ENCODE measurements at places on chromosomes 5 and 9.

DNA sequence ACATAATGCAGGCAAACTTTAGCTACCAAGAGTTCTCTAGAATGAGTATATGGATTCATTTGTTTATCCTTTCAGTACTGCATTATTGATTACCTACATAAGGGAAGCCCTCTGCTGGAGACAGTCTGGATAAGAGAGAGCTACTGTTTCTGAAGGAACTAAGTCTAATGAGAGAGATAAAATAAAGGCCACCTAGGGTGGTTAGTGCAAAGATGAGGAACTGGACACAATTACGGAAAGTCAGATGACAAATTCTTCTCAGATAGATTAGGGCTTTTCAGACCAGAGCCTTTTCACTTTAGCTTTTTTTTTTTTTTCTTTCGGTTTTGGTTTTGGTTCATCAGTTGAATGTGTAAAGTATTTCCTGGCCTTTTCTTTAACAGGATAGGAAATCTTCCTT is 31.3 kb downstream of the ISOC1 start:
- DNase-seq: no peak

DNA sequence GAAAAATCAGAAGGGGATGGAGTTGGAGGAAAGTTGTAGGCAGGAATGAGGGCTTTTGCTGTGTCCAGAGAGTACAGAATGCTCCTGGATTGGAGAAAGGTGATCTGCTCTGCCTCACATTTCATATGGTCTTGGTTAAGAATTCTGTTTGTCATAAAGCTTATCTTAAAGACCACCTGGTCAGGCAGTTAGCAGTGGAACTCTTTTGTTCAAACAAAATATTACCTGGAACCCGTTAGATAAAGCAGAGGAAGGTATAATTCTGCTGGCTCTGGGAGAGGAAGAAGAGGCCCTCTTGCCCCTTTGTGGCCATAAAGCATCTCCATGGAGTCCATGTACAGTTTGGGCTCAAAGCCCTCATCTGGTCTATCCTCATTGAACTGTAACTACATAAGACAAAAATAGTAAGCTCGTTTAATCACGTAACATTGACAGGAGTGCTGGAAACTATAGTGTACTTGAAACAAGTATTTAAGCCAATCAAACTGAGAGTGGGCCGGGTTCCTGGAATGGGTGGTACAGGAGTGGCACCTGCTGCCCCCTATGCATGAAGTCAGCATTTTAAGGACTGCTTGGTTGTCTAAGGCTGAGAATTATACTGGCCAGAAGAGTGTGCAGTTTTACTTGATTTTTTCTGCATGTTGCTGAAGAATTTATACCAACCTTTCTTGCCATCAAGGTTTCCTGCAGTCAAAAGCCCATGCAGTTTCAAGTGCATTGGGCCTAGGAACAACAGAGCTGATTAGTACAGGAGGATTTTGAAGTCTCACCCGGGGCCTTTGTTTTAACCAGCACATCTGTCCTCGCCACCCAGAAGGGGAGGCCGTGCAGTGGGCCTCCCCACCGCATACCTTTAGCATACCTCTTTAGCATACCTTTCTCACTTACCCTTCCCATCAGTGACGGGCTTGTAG is 39.9 kb downstream of the STXBP1 start:
- no peak for DNase-seq

GRCh38 chr5:116159006-116159405 is 74.2 kb downstream of the COMMD10 start:
- DNase-seq: no peak

DNA sequence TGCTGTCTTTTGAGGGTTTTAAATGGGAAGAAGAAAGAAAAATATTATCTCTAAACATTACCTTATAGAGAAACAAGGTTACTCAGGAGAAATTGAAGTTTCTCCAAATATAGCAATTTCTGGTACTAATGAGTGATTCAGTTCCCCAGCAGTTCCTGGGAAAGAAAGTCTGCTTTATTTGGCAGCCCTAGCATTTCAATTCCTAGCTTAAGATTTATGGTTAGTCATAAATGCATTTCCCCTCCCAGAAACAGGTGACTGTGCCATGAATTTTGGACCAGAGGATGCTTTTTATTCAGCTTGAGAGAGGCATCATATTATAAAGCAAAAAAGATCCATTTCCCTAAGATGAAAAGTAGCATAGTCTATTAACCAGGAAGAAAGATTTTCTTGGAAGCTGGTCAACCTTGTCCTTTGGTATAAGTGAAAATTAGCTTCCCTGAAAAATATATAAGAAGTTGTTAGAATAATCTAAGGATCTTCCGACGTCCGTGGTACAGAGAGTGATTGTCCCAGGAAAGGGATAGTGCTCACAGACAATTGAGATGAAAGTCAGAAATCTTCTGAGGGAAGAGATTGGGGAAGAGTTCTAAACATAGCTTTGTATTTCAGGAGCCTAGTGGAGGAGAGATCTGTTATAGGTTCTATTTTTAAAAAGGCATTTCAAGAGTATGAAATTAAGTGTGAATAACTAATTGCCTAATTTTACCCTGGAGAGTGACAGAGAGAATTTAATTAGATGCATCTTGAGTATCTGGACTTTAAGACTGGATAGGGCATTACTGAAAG is 164.9 kb downstream of the ESM1 start:
- no peak for DNase-seq

DNA sequence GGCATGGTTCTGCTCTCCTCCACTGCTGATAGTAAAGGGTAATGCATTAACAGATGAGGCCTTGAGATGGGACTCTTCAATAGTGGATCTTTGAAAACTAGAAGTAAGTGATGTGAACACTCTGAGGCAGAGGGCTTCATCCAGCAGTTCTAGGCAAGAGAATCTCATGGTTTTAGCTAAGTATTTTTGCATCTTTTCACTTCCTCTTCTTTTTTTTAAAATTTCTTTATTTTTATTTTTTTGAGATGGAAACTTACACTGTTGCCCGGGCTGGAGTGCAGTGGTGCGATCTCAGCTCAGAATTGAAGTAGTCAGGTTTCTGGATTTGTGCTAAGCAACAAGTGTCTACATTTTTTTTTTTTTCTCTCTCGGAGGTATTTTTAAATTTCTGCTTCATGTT is 101.9 kb downstream of the MTRR start:
- no peak for DNase-seq

GRCh38 chr9:84375954-84376353 is 35.4 kb upstream of the SLC28A3 start:
- no peak for DNase-seq

- DNase-seq: peak; percentile 32
Observed at GRCh38 chr9:131697097-131697496, 42.8 kb downstream of the RAPGEF1 start.

DNA sequence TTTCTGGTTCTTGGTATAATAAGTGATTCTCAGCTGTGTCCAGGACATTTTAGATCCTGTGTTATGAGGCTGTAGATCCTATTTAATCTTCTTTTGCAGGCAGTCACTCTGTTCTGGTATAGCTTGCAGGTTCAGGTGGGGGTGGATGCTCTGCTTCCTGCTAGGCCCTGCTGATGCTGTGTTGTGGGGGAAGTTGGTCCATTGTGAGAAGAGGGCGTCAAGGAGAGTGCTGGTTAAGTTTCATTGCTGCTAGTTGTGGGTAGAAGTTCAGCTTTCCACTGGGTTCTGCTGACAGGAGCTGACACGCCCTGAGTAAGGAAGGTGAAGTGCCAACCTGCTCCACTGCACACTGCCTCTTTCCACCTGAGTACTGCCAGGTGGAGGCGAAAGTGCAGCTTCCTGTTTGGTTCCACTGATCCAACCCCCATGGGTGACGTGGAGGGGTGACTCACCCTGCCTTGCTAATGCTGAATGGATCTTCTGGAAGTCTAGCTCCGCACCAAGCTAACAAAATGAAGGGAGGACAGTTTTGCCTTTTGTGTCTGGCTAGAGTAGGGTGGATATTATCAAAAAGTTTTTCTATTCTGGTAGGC is 16.3 kb downstream of the NMRK1 start:
- no peak for DNase-seq

DNA sequence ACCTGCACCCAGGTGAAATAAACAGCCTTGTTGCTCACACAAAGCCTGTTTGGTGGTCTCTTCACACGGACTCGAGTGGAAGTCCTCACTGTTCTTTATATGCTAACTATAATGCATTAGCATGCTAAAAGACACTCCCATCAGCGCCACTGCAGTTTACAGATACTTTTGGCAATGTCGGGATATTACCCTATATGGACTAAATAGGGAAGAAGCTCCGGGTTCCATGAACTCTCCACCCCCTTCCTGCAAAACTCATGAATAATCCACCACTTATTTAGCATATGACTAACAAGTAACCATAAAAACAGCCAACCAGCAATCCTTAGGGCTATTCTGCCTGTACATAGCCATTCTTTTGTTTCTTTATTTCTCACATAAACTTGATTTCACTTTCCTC is 426.2 kb upstream of the PTPRD start:
- DNase-seq: no peak

DNA sequence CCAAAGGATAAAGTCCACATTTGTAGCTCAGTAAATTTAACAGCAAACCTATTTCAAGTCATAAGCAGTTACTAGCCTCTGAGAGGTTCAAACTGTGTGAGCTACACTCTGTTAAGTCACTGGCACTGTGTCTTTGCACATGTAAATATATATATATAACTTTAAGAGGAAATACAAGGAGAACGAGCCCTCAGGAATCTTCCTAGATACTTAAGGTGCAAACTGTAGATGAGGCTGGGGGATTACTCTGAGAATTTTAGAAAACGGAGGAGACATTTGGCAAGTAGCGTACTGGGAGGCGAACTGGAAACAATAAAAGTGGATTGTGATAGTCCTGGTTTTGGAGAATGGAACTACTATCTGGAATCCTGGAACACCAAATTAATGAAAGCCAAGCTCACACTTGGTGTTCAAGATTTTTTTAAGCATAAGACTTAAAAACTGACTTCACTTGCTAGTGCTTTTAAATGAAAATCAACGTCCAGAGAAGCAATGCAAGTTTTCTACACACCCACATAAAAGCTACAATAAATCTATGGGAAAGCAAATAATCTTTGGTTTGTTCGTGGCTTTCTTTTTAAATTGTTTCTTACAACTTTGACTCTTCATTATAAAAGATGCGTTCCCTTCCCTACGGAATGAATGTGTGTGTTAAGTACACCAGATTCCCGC is 1057.0 kb upstream of the DMAC1 start:
- DNase-seq: no peak

GRCh38 chr5:149766460-149767280 is 36.6 kb downstream of the PPARGC1B start:
- DNase-seq: no peak

DNA sequence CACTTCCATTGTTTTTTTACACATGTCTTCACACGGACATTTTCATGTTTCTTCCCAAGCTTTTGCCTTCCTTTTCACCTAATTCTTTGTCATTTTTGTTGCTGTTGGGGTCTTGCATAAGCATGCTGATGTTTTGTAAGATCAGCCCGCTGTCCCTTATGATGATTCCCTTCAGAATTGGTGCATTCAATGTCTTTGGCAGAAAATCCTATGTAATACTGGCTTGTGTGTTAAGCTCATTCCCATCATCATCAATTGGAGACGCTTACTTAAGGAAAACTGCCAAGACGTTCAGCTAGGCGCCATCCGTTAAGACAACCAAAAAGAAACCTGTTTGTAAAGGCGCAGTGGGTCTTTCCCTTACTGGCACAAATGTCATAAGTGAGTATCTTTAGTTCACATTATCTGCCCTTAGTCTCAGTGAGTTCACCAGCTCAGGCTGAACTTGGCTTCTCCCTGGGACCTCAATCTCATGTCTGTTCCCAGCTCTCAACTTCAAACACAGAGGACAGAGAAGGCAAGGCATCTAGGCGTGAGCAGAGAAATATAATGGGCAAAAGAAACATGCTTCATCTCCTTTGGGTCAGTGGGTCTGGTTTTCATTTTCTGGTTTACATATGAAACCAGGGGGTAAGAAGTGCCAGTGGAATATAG is 97.9 kb downstream of the EFNA5 start:
- DNase-seq: peak; percentile 50

GRCh38 chr5:177100714-177101121 is 14.0 kb downstream of the FGFR4 start:
- no peak for DNase-seq

DNA sequence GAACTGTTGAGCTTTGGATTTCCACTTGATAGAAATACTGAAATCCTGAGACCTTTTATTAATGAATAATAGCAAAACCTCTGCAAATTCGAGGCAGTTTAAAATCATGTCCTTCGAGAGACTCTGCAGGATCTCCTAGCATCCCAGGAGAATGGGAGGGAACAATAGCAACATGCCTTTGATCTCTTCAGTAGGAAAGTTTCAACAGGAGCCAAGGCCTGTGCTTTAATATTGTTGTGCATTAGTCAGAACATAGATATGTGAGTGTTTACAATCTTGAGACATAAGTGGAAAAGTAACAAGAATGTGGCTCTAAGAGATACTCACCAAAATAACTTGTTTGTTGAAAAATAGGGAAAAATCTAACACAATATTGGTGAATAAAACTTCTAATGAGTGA is 83.3 kb upstream of the LHFPL2 start:
- no peak for DNase-seq
